MCF 10A (cell line): ENCODE measurements at places on chromosomes 6 and 20. TPM values are rescaled to one million over a fixed set of nuclear protein-coding genes. Genes with fewer than 3 reads are reported as not detected.
A peak's percentile ranks its signal among the peaks of the same experiment; 100 is the strongest.

DNA sequence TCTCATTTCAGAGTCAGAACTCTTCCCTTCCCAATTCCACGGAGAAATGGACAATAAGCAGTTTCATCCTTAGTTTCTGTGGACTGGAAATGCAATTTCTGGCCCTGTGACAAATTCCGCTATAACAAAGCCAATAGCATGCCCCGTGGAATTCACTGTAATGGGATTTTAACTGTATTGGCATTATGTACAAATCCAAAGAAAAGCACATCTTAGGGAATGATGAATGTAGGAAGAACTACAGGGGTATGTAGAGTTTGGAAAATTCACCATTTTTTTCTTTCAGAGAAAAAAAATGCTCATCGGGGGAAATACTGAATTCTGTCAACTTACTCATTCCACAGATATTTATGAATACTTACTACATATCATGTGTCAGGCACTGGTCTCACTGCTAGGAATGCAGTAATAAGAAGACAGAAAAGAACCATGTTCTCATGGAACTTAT lies 43.5 kb downstream of the KIF6 start:
- DNase-seq: no peak

The CSNK2B gene
- total RNA-seq: 197 and 209 TPM in 2 replicates

- peak; percentile 15 for DNase-seq
These were observed 41.8 kb upstream of the ARFGEF2 start for GRCh38 chr20:48879612-48880245.

The RNASET2 gene
- 8.0 and 10.3 TPM in 2 replicates for total RNA-seq

DNA sequence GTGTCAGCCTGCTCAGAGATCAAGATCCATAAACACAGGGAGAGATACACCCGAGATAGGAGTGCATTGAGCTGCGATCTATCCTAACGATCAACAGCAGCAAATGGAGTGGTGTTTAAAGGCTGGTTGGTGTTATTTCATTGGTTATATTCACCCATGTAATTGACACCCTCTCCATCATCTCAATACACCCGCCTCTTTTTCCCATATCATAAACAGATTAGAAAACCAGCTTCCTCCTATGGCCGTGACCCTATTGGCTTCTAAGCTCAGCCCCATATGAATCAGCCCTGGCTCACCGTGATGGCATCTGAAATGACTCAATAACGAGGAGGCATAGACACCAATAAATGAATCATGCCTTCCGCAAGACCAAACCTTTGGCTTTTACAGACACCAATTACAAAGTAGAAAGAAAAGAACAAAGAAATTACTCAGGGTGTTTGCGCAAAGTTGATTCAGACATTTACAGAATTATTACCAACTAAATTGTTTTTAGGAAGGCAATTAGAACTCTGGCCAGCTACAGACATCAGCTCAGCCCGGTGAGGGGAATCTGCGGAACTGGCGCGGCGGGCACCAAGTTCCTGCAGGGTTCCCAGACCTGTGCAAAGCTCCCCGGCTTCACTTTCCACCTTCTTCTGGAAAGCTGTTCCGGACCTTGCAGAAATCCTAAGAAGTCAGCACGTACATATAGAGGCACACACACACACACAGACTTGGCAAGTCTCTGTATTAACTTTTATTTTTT lies 11.5 kb downstream of the PMEPA1 start:
- DNase-seq: peak; percentile 99

The GRM4 gene
- not detected in 2 replicates for total RNA-seq

The LY6G6C gene
- total RNA-seq: 0.32 TPM in 1 of 2 replicates, not detected in the other

GRCh38 chr6:42450477-42451332 lies 1.0 kb downstream of the TRERF1 start:
- DNase-seq: peak; percentile 5

DNA sequence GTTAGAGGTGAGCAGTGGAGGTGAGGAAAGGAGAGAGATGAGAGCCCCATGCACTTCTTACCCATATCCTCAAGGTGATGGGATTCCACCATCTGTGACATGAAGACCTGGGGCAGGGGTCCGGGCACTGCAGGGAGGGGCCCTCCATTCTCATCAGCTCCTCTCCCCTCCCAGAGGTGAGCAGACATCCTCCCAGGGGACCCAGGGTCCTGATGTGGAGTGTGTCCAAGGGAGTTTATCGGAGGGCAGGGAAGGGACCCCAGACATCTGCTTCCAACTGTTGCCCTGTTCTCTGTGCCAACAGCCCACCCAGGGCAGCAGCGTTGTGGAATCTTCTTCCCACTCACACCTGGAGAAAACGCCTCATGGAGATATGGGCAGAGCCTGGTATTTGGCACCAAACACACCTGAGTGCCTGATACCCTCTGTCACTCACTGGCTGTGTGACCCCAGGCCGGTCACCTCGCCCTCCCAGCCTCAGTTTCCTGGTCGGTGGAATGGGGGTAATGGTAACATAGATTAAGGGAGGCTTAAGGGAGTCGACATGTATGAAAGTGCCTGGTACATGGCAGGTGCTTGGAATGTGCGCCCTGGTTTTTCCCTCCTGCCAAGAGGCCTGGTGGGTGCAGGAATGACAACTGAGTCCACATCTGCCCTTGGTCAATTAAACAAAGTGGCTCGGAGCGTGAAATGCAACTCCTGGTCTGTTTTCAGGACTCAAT lies 227.9 kb downstream of the PREX1 start:
- no peak for DNase-seq

GRCh38 chr6:133474516-133474915 lies 233.4 kb downstream of the EYA4 start:
- no peak for DNase-seq

- no peak for DNase-seq
These were observed 78.0 kb downstream of the KCNB1 start for GRCh38 chr20:49404461-49404860.

GRCh38 chr6:114096561-114097172 lies 125.7 kb upstream of the HDAC2 start:
- peak; percentile 51 for DNase-seq

- DNase-seq: no peak
These were observed 888.8 kb downstream of the QKI start for GRCh38 chr6:164303102-164303964.

DNA sequence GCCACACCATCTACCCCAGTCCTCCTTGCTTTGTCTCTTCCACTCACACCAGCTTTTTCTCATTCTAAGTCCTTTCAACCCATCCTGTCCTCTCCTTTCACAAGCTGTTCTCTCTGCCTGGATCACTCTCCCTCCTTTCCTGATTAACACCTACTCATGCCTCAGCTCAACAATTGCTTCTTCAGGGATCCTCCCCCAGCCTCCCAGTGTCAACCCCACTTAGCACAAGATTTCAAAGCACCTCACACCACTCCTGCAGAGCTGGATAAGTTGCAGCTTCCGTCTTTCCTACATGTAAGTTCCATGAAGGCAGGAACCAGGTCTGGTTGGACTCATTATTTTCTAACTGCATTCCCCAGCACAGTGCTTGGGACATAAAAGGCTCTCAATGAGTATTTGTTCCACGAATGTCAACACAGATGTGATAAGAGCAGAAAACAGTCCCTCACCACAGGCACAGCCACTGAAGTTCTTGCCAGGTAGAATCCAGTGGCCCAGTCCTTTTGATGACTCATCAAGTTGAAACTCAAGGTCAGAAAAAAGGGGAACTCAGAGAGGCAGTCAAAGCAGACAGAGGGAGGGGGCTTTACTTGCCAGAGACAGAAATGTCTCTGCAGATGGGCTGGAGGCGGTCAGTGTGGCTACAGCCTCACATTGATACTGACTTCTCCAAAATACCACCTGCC lies 193.4 kb upstream of the PRDM1 start:
- DNase-seq: peak; percentile 7

GRCh38 chr20:5658912-5659345 lies 91.3 kb upstream of the SHLD1 start:
- peak; percentile 83 for DNase-seq

DNA sequence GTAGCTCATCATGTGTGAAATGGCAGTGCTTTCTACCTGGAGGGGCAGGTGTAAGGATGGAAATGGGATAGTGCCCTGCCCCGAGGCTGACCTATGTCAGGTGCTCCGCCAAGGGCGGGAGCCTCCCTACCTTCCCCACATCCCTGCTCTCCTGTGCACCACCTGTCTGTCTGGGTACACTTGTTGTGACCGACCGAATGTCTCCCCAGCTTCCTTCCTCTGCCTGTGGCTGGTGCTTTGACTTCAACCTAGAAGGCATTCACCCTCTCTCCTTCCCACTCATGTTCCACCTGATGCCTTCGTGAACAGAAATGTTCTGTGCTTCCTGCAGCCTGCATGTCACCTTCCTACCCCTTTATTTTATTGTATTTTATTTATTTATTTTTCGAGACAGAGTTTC lies 114.8 kb downstream of the SCML4 start:
- DNase-seq: no peak

GRCh38 chr6:151096255-151096612 lies 143.5 kb upstream of the AKAP12 start:
- DNase-seq: no peak

DNA sequence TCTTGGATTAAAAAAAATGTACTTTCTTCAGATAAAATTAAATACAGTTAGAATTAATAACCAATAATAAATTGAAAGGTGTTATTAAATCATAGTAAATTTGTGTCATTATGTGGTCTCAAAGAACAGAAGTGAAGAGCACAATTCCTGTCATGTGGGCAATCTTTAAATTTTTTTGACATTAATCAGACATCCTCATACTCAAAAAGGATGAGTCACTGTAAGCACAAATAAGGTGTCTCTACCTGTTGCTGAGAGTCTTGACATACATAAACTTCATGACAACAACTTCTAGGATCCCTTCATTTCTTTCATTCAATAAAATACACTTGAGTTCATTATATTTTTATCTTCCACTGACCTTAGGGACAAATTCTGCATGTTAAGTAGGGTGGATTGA lies 76.1 kb downstream of the SLC22A3 start:
- peak; percentile 30 for DNase-seq

DNA sequence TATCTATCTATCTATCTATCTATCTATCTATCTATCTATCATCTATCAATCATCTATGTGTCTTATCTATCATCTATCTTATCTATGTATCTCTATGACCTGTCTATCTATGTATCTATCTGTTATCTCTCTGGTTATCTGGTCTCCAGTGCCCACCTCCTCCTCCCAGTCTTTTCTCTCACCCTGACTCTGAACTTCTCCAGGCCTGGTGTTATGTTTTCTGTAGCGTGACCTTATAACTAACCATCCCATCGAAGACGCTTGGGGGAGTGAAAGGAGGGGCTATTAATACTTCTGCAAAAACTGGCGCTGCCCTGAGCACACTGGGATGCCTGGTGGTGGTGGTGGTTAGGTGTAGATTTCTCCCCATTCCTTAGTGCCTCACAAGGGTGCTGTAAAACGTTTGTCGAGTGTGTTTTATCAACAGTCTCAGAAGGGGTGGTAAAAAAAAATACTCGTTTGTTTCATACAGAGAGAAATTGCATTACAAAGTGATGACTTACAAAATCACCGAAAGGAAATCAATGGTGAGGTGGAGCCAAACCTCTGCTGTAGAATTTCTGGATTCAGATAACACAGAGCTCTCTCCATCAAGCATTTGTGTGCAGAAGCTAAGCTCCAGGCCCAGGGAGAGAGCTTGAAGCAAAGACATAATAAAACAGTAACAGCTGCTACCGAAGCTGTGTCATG lies 156.2 kb downstream of the BCAS1 start:
- DNase-seq: no peak

DNA sequence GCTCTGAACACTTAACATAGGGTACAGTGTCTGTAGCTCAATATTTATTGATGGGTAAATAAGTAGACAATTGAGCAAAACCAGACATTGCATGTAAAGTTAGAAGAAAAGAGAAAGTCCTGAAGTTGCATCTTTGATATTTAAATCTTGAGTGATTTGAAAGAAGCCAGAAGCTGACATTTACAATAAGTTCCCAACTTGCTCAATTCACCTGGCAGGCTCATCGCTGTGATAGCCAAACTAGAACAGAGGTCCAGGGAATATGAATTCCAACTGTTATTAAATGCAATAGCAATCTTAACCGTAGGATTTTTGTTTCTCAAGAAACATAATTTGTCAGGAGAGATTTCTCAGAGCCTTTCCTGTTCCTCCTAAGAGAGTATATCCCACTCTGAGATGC lies 65.9 kb upstream of the EDN1 start:
- no peak for DNase-seq

GRCh38 chr6:13523826-13524622 lies 36.6 kb upstream of the GFOD1 start:
- DNase-seq: no peak

DNA sequence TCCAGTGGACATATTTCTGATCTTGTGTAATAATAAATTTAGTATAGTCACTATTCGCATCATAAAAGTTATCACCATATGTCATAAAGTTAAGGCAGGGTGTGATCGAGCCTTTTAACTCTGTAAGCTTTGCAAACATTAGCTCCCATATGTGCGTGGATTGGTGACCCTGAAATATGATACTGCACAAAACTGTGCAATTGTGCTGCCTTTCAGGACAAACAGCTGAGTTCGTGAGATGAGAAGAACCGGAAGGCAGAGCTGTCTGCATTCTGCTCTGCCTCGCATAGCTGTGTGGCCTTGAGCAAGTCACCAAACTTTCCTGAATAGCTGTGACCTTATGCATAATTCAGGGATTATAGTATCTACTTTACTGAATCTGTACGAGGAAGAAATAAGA lies 3.2 kb upstream of the PLEKHG1 start:
- DNase-seq: no peak

The ADIG gene
- total RNA-seq: not detected in 2 replicates

GRCh38 chr6:116445102-116445501 lies 16.1 kb upstream of the CALHM6 start:
- no peak for DNase-seq

GRCh38 chr6:83860782-83861495 lies 1.4 kb downstream of the CYB5R4 start:
- DNase-seq: no peak

- peak; percentile 38 for DNase-seq
These were observed 23.1 kb upstream of the HMGN3 start for GRCh38 chr6:79257381-79258205.

- peak; percentile 48 for DNase-seq
These were observed 2.6 kb upstream of the RSPH3 start for GRCh38 chr6:159002432-159003155.

DNA sequence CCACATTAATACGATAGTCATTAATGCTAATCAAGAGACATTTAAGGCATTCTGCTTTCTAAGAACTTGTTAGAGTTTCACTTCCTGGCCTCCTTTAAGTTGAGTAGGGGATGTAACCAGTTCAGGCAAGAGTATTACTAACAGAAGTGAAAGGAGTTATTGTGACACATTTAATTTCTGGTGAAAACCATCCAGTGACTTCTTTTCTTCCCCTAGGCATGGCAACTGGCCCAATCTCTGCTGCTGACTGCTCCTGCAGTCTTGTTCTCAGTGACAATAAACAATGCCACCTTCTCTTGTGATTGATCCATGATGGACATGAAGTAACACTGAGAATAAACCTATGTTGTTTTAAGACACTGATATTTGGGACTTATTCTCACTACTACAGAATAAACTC lies 130.9 kb upstream of the DEFB112 start:
- no peak for DNase-seq

- DNase-seq: peak; percentile 9
These were observed 12.1 kb upstream of the REPS1 start for GRCh38 chr6:138999949-139000725.

GRCh38 chr6:118844915-118845314 lies 49.0 kb upstream of the ASF1A start:
- no peak for DNase-seq
